Nucleus accumbens (tissue), 56 donors: ENCODE measurements at places on chromosomes 16 and 17.

GRCh38 chr17:75566834-75567233 is 20.8 kb upstream of the MYO15B start:
- no peak for DNase-seq

DNA sequence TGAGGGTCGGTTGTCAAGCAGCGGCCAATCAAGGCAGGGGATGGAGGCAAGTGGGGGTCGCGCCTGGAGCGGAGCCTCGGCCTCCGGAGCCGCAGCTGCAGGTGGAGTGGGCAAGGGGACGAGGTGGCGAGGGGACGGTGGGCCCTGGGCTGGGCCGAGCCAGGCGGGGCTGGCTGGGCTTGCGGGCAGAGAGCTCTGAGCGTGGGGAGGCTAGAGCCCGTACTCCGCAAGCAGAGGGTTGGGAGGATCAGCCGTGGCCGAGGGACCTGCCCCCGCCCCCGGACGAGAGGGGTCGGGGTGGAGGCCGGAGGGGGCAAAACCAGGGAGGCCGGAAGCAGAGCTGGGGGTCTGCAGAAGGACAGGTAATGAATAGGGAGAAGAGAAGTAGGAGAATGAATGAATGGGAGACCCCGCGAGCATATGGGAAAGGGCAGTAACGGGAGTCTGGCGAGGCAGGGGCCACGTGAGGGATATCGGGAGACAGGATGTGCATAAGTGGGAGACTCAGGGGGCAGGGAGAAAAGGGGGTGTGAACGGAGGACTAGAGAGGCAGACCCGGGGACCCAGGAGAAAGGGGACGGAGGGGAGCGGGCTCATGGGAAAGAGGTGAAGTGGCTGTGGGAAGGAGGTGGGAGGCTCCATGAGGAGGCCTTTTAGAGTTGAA is at the start of gene KATNB1:
Gene KATNB1, plus strand, starts transcription at position 16 of the 664 bp plus-strand sequence. CDS start 1,474 bp downstream, outside the sequence.
- DNase-seq: no peak

- DNase-seq: no peak
These were observed 90.5 kb upstream of the MAF start for GRCh38 chr16:79691007-79691406.

GRCh38 chr17:79942011-79942405 is 93.7 kb downstream of the TBC1D16 start:
- DNase-seq: no peak

DNA sequence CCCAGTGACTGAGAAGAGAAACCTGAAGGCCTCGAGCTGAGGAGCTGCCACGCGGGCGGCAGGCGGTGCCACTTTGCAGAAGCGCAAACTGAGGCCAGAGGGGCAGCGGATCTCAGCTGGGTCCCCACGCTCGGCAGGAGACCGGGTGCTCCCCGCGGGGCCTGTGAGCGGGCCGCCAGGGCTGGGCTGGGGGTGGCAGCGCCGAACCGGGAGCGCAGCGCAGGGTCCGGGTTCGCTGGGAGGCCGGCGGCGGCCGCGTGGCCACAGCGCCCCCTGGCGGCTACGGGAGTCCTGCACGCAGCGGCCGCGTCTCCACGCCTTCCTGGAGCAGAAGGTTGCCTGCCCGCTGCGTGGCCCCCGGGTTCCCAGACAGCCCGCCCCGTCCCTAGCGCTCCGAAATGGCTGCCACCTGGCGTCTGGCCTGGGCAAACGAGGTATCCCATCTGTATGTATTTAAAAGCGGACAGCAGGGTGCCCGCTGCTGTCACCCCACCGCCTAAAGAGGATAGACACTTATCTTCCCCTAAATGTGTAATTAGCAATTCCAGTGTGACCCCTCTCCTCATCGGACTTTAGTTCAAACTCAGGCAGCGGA is 96.1 kb upstream of the CDH5 start:
- peak; percentile 48 for DNase-seq

GRCh38 chr17:8488901-8489300 is 53.2 kb downstream of the NDEL1 start:
- DNase-seq: no peak

DNA sequence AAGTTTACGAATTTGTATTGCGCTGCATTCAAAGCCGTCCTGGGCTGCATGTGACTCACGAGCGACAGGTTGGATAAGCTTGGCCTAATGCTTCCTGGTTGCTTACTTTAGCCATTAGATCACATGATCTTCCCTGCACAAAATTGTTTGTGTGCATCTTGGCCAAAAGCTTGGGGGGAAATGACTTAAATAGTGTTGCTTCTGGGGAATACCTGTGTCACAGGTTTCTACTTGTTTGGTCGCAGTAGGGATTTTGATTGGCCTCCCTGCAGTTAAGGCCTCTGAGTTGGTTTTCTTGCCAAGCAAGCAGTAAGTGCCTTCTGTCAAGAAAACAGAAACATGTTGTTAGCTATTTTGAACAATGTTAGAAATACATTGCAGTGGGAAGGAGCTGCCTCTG is 39.6 kb upstream of the DUSP14 start:
- DNase-seq: no peak

DNA sequence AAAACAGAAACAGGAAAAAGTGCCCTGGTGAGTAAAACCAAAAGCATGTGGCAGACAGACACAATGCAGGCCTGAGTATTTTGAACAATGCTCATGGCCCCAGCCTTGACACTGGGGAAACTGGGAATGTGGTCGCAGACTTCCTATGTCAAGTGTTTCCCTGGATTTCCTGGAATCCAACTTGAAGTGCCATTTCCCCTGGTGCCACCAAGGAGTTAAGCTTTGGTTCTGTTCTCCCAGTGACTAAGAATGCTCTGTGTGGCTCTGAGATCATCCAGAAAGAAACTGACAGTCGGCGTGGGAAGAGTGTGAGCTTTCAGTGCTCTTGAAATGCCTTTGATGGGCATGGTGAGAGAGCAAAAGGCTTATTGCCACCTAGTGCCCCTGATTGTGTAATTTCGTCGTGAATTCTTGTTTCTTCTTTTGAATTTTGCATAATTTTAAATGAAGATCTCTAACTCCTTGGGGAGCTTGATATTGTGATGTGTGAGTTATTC is 96.0 kb downstream of the YPEL2 start:
- peak; percentile 80 for DNase-seq

- DNase-seq: no peak
These were observed 5.0 kb upstream of the PRSS54 start for GRCh38 chr16:58299757-58300349.

GRCh38 chr17:67696347-67696746 is 21.4 kb upstream of the NOL11 start:
- DNase-seq: no peak

DNA sequence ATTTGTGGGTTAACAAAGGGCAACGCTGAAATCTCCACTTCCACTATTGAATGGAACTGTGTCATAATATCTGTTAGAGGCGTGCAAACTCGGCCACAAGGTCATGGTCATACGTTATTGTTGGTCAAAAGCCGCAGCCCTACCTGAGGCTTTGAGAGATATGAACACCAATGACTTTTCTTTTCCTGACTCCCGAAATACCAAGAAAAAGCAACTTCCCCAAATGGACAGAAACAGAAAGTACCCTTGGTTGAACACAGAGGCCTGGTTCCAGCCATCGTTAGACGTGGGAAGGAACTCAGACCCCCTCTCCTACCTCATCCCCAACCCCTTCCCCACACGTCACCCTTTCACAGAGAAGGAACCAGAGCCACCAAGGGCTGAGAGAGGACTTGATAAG is 1.4 kb upstream of the PIK3R5 start:
- DNase-seq: no peak

GRCh38 chr16:4891097-4891885 is 44.0 kb downstream of the UBN1 start:
- no peak for DNase-seq

DNA sequence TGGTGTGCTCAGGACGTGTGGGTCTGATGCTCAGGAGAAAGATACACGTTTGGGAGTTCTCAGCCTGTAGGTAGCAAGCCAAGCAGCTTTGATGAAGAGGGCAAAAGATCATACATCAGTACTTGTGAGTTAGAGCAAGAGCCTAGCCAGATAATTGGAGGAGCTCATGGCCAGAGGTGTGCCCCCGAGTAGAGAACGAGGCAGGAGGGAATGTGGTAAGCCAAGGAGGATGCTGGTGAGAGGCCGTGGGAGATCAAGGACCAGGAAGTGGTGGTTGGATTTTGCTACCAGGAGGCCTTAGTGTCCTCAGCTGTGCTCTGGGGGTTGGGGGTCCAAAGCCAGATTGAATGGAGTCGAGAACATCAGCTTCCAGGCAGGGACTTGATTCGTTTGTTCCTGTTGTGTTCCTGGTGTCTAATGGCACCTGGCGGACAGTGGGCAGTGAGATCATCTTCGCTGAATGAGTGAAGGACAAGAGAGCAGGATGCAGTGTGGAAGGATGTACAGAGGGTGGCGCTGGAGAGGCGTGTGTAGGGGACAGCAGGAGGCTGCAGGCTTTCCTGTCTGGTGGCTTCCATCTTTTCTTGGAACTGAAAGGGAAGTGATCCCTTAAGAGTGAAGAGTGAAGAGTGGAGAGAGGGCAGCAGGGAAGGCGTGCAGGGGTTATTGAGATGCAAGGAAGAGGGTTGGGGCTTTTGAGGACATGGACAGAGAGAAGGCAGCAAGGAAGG is 11.6 kb downstream of the FBXL19 start:
- peak; percentile 20 for DNase-seq

GRCh38 chr16:47888142-47888541 is 267.7 kb downstream of the ABCC12 start:
- no peak for DNase-seq

DNA sequence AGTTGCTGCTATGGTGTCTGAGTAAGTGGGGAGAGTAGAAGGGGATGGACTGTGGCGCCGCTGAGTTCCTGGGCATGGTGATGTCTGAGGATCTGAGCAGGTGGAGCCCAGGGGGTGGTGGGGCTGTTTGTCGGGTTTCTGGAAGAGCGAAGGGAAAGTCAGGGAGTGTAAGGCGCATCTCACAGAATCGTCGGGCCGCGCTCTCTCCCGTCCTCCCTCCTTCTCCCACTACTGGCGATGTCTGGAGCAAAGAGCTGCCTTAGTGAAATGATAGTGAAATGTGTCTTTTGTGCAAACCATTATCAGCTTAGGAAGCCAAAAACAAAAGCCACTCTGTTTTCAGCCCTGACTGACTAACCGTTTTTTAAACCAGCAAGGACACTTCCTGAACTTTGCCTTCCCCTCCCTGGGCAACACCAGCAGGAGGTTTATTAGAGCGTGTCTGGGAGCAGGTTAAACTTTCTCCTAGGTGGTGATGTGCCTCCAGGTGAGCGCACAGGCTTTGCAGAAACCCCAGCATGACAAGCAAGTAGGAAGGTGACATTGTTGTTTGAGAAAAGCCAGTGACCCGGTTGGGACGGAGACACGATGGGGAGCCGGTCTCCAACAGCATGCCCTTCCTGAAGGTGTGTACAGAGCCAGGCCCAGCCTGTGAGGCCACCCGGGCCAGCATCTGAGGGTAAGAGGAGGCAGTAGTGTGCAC is 49.1 kb downstream of the RAB11FIP3 start:
- no peak for DNase-seq

DNA sequence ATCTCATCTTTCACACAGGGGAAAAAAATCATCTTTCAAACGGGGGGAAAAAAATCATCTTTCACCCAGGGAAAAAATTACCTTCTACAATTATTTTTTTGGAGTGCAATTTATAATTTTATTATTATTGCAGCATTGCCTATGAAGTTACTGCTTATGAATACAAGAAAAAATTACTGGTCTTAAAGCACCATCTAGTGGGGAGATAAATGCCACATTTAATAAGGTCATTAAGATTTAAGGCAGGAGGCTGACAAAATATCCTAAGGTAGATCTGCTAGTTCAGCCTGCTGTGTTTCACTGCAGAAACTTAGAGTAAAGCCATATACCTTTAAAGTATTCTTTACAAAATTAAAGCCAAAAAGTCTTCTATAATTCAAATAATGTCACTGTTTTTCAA is 13.7 kb downstream of the SHCBP1 start:
- no peak for DNase-seq

GRCh38 chr17:29747660-29748059 is 124.9 kb upstream of the CORO6 start:
- no peak for DNase-seq

GRCh38 chr17:78020717-78021108 is 62.2 kb downstream of the TNRC6C start:
- DNase-seq: no peak

GRCh38 chr16:87201052-87201451 is 116.1 kb downstream of the C16orf95 start:
- peak; percentile 15 for DNase-seq

GRCh38 chr17:22217135-22217534 is 524.8 kb downstream of the KCNJ18 start:
- DNase-seq: no peak

DNA sequence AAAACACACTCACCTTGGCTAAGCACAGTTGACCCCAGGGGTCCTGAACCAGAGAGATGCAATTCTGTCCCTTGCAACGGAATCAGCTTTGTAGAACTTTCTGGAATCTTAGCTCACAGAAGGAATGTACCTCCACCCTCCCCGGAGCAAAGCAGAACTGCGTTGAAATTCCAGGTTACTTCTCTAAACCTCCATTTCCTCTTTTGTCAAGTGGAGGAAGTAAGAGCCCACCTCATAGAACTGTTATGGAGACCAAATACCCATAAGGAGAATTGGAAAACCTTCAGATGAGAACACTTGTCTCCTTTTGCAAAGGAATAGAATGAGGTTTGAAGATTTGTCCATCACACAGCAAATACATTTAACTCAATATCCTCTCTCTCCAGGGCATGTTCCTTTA is 86.6 kb upstream of the RBBP6 start:
- no peak for DNase-seq

DNA sequence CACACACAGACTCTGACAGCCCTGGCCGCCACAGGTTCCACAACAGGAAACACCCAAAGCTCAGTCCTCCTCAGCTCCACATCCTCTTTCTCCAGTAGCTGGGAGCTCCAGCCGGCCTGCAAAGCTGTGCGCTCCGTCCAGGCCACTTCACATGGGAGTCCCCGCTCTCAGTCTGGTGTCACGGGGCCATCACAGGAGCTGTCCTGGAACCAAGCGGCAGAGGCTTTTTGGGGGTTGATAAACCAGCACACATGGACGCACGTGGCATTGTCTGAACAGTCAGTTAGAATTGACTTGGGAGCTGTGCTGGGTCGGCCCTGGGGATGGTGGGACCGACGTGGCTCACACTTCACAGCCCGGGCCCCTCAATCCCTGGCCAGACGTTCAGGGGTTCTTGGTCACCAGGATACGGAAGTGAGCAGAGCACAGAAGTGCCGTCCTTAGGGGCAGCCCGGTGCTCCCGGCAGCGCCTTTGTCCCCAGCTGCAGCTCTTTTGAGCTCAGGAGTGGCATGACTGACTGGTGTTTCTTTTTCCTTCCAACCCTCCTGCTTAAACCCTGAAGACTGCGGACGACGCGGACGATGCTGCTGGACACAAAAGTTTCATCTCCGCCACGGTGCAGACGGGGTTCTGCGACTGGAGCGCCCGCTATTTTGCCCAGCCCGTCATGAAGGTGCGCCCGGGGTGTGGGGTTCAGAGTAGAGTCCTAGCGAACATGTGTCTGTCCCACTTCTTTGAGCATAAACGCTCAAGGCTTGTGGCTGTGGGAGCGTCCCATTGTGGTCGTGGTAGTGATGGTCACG is 66.6 kb upstream of the CHMP6 start:
- DNase-seq: no peak

DNA sequence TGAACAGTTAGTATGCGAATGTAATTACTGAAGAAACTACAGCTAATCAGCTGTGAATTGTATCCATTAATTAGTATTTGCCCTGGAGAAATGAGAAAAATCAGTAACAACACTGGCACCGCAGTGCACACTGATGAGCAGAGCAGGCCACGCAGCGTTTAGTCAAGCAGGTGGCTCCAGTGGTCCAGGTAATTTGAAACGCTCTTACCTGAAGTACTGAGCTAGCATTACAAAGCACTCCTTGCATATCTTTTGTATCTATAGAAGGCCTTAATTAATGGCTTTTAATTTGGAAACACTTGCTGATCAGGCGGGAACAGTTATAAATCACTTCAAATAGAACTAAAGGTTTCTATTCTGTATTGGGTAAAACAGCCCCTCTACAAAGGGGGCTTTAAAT is 76.4 kb downstream of the TOX3 start:
- DNase-seq: no peak

- DNase-seq: no peak
These were observed 33.1 kb downstream of the POLR3E start for GRCh38 chr16:22330326-22330725.
